ENCODE measurements at places on chromosomes 6 and 20.

- no peak for DNase-seq
Observed at GRCh38 chr20:20206788-20207187, 154.5 kb downstream of the CFAP61 start.

- no peak for DNase-seq
Observed at GRCh38 chr6:919500-919899, 226.6 kb upstream of the EXOC2 start.

DNA sequence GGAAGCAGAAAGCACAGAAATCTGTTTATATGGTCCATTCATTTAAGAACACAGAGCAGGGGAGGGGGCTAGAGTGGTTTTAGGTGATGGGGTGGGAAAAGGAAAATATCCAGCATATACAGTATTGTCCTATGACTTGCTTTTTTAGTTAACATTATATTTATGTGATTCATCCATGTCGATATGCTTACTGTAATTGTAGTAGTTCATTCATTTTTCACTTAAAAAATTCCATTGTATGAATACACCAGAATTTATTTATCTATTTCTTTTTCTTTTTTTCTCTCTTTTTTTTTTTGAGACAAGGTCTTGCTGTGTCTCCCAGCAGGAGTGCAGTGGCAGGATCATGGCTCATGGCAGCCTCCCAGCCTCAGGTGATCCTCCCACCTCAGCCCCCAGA, 9.6 kb upstream of the PRIM2 start:
- DNase-seq = no peak

GRCh38 chr6:142794424-142794823, 150.6 kb downstream of the HIVEP2 start:
- no peak for DNase-seq

GRCh38 chr6:21051777-21052176, 517.5 kb downstream of the CDKAL1 start:
- DNase-seq = no peak

DNA sequence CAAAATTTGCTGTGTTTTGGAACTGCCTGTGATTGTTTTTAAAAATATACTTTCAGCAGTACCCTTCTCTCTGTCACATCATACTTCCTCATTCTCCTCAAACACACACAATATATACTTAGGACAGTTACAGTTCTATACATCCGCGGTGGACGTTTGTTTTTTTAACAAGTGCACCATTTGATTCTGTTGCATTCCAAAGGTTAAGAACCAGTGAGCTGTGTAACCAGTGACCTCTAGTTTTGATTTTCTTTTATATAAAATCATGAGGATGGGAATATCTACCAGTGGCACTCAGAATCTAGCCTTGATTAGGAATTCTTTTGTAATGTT, 152.8 kb downstream of the CARMIL1 start:
- no peak for DNase-seq

DNA sequence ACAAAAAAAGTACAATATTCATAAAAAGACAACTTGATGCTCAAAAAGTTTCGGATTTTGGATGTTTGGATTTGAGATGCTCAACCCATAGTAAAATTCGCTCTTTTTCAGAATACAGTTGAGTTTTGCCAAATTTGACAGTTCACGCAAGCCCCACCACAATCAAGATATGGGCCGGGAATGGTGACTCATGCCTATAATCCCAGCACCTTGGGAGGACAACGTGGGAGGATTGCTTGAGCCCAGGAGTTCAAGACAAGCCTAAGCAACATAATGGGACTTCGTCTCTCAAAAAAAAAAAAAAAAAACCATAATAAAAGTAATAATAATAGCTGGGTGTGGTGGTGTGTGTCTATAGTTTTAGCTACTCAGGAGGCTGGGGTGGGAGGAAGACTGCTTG, 51.3 kb downstream of the PHF20 start:
- DNase-seq = no peak

Measured in stimulated activated CD4-positive, alpha-beta T cell treated with anti-CD3 and anti-CD28 coated beads, Interleukin-4, amount 100 ng/mL, for 1 hour (primary cell).